ENCODE measurements at places on chromosomes 5 and 9.

GRCh38 chr9:114561771-114562170, 25.8 kb upstream of the ATP6V1G1 start:
- DNase-seq = no peak

- no peak for DNase-seq
These were observed 29.8 kb downstream of the CD274 start for GRCh38 chr9:5479994-5480694.

GRCh38 chr5:126369995-126370731, 53.0 kb upstream of the GRAMD2B start:
- no peak for DNase-seq

DNA sequence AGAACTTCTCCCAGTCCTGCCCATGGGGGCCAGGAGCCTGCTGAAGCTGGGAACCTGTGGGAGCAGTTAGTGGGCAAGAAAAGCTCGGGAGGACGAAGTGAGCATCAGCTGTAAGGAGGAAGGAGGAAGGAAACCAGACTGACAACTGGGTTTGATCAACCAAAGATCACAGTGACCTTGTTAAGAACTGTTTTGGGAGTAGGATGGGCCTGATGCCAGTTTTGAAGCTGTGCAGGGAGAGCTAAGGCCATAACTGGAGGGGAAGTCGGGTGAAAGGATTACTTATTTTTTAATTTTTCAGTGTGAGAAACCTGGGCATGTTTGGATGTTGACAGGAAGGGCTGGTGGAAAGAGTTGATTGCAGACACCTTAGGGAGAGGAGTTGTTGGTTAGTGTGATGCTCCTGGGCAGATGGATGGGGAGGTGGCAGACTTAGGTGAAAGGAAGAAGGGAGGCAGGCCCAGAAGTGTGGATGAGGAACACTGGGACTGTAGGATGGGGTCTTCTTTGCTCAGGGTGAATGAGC, 58.3 kb upstream of the KLF4 start:
- no peak for DNase-seq

- DNase-seq = no peak
These were observed 33.0 kb downstream of the KIF4B start for GRCh38 chr5:155046591-155046990.

- DNase-seq = no peak
These were observed 37.5 kb downstream of the NEK6 start for GRCh38 chr9:124295159-124295794.

- no peak for DNase-seq
These were observed 25.6 kb downstream of the USP20 start for GRCh38 chr9:129860653-129861446.

DNA sequence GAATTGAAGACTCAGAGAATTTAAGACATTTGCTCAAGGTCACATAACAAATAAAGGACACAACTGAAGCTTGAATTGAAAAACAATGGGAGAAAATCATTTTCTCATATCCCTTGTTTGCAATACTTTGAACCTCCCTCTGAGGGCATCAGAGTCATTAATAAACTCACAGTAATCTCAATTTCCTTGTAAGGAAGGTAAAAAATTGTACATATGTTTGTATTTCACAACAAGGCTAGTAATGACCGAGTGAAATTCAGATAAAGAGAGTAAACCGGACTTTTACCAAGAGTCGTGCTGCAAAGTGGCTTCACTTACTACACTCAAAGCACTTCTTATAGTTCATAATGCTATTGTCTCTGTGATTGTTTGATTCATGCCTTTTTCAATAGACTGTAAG, 665.0 kb downstream of the NR2F1-AS1 start:
- DNase-seq = peak; percentile 19

DNA sequence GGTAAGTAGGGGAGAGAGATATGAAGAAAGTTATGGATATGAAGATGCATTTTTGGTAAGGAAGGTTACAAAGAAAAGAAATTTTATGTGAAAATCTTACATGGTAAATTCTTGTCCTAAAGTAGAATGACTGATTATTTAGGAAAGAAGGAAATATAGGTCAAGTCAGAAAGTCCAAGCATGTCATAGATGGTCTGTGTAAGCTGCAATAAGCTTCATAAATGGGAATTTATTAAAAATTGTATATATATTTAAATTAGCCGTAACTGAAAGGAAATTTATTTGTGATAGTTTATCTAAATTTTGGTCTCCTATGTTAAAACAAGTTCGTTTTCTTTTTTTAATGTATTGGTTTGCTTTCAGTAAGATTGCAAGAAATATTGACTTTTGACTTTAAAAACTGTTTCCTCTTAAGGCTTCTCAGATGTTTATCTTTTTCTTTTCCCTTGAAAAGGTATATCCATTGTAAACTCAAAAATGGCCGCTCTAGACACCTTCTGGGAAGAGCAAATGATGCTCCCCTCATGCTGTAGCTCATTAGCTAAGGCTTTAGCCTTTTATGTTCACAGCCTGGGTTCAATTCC, 46.8 kb upstream of the HAPLN1 start:
- no peak for DNase-seq

DNA sequence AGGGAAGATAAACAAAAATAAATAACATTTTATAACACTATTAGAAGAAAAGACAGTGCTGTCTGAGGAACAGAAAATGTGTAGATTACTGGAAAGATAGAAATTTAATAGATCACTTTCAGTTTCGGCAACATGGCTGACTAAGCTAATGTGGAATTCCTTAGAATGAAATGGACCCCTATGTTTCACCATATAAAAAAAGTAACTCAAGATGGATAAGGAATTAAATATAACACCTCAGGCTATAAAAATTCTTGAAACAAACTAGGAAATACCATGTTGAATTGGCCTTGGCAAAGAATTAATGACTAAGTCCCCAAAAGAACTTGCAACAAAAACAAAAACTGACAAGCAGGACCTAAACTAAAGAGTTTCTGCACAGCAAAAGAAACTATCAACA, 558.3 kb downstream of the CHSY3 start:
- DNase-seq = no peak

- no peak for DNase-seq
These were observed 139.4 kb upstream of the SLC12A2 start for GRCh38 chr5:127944125-127944524.
